ENCODE measurements at places on chromosomes 3 and 15.

DNA sequence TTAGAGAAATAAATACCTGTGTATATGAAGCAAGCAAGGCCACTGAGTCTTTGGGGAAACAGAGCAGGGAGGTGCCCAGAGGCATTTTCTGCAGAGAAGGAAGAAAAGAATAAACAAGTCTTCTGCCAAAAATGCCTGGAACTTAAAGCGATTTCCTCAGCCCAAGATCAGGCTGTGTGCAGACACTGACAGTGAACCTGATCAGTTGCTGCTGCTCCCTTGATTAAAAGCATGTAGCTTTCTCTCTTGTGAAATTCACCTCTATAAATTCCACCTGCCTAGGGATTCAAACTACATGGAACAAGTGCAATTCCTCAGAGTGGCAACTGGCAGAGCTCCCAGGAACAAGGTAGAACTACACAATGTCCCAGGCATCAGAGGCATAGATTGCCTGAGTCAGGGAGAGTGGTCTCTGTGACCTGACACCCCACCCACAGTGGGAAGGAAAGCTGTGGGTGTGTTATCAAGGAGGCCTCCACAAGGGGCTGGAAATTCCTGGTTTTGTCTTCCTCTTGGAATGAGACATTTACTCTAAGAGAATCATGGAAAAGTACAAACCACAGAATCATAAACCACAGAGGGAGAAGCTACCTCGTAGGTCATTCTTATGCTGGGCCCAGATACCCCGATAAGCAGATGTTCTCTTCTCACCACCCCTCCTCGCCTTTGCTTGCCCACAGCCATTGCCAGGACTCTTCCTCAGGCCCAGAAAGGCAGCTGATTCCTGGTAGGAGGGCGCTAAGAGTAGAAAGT lies 1.8 kb upstream of the ZBTB38 start:
- DNase-seq = no peak

GRCh38 chr3:65955792-65956477 lies 82.8 kb downstream of the MAGI1 start:
- no peak for DNase-seq

- no peak for DNase-seq
Observed at GRCh38 chr15:56608993-56609392, 124.3 kb downstream of the ZNF280D start.

DNA sequence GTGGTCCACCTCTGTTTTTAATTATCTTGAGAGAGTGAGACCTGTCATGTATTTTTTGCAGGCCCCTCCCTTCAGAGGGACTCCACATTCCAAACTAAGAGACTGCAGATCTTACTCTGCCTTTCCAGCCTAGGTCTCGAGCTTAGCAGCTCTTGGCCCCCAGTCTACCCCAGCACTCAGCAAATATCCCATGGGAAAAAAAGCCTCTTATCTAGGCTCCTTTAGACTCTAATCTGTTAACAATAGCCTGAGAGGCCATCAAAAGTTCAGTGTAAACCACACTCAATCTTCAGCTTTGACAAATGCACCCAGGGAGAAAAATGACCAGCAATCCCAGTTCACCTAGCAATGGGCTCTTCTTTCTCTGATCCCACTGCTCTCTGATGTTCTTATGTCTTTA lies 8.6 kb upstream of the BLM start:
- no peak for DNase-seq

GRCh38 chr3:4754180-4755086 lies 224.8 kb upstream of the BHLHE40 start:
- no peak for DNase-seq

DNA sequence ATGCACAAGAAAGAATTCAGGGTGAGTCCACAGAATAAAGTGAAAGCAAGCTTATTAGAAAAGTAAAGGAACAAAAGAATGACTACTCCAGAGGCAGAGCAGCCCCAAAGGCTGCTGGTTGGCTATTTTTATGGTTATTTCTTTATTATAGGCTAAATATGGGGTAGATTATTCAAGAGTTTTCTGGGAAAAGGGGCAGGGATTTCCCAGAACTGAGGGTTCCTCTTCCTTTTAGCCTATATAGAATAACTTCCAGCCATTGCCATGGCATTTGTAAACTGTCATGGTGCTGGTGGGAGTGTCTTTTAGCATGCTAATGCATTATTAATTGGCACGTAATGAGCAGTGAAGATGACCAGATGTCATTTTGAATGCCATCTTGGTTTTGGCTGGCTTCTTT lies 13.6 kb downstream of the GLDN start:
- no peak for DNase-seq

GRCh38 chr3:138949002-138949418 lies 2.0 kb downstream of the FOXL2NB start:
- no peak for DNase-seq

DNA sequence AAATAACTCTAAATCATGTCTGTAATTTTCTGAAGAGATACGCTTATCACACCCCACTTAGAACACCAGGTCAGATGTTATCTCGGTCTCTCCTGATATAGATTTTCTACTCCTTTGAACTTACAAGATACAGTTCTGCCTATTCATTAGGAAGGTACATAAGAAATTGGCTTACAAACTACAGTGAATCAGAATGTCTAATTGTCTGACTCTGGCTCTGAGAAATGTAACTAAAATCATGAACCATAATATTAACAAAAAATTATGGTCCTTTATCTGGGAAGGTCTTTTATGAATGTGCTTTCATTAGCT lies 235.2 kb downstream of the SUCLG2 start:
- no peak for DNase-seq

- no peak for DNase-seq
Observed at GRCh38 chr3:70811880-70812279, 499.4 kb upstream of the MDFIC2 start.

- no peak for DNase-seq
Observed at GRCh38 chr3:6220447-6220846, 640.5 kb upstream of the GRM7 start.

GRCh38 chr15:41936649-41937567 lies 35.4 kb downstream of the EHD4 start:
- DNase-seq = peak; percentile 44

- no peak for DNase-seq
Observed at GRCh38 chr3:17144665-17144993, 259.9 kb downstream of the PLCL2 start.

- no peak for DNase-seq
Observed at GRCh38 chr15:52925130-52925529, 135.0 kb upstream of the ONECUT1 start.

GRCh38 chr3:157530637-157531300 lies 27.6 kb upstream of the VEPH1 start:
- DNase-seq = no peak
